Breast epithelium (tissue), 4 donors: ENCODE measurements at places on chromosomes 16 and 17. TPM values are rescaled to one million over a fixed set of nuclear protein-coding genes. Genes with fewer than 3 reads are reported as not detected.

Gene CALB2
- total RNA-seq: 7.5 TPM

Gene CANT1
- 26.1 TPM for total RNA-seq

Gene EMC8
- total RNA-seq: 30.7 TPM

Gene NEUROD2
- total RNA-seq: not detected

Gene KRT20
- total RNA-seq: 6.6 TPM

Gene ZNF469
- 1.5 TPM for total RNA-seq

Gene COX10
- total RNA-seq: 30.6 TPM

Gene IL21R
- 0.16 TPM for total RNA-seq

Gene ITGB3
- 14.6 TPM for total RNA-seq

Gene IL17C
- total RNA-seq: not detected

Gene GP1BA
- not detected for total RNA-seq

Gene SLC12A3
- not detected for total RNA-seq

GRCh38 chr17:49872754-49873377, 25.0 kb upstream of the TAC4 start:
- DNase-seq: no peak

- no peak for DNase-seq
Measured at GRCh38 chr17:31155208-31155810, 60.5 kb downstream of the NF1 start.

DNA sequence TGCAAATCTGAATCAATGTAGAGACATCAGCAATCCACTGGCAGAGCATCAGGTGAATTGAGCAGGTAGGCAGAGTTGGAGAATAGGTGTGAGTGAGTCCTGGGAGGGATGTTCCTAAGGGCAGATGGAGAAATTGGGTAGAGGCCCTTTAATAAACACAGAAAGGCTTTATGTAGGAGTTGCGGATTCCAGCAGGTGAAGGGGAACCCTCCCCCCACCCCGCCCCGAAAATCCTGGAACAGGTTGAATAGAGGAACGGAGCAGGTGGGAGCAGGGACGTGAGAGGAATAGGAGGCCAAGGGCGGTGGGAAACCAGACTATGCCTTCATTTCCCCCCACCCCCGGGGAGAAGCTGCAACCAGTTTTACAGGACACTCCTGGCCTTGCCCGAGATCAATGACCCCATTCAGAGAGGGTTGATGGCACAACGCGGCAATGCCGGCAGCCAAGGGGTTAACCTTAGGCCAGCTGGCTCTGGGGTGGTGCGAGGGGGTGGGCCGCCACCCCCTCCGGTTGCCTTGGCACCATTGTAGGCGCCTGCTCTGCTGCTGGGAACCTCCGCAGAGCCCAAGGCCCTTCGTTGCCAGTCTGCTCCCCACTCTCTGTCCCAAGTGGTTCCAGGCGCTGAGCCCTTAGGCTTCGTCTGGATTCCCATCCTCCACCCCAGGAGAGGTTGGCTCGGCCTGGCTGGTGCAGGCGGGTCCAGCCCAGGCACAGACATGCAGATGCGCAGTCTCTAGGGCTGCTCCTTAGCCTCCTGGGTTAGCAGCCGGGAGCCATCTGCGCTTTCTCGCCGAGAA, 814 bp upstream of the RUNDC3A start:
- DNase-seq: no peak

DNA sequence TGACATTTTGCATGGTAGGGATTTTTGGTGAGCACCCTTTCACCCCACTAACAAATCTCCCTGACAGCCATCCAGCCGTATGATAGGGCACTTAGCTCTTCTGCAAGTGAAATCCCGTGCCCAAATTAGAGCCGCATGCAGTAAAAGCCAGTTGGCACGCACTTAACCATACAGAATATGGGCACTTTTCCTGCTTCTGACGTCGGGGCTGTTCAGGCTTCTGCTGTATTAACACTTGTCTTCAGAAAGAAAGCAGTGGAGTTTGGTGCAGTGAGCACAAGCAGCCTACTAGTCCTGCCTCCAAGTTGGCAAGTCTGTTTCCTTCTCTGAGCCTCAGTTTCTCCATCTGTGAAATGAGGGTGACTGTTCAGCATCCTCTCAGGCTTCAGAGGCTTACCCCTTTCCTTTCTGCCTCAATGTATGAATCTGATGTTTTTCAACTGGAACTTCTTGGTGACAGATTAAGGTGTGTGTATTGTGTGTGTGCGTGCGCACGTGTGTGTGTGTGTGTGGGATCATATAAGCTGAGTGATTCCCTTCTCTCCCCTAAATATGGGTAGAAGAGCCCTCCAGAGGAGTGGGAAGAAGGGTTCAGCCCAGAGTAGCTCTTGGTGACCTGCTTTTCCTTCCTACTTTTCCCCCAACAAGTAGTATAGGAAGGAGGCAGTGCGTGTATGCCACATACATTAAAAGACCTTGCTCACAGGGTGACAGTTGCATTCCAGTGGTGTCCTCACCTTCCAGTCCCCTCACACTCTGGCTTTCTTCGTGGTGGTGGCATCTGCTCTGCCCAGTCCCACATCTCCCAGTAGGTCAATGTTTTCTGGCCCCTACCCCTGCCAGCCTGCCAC, 19.0 kb downstream of the IGF2BP1 start:
- DNase-seq: no peak

GRCh38 chr17:17806035-17806434, 30.8 kb downstream of the SREBF1 start:
- DNase-seq: no peak

- no peak for DNase-seq
Measured at GRCh38 chr17:40791787-40792436, 7.8 kb downstream of the KRT28 start.

- DNase-seq: no peak
Measured at GRCh38 chr16:70483426-70483825, 29.0 kb downstream of the FCSK start.

DNA sequence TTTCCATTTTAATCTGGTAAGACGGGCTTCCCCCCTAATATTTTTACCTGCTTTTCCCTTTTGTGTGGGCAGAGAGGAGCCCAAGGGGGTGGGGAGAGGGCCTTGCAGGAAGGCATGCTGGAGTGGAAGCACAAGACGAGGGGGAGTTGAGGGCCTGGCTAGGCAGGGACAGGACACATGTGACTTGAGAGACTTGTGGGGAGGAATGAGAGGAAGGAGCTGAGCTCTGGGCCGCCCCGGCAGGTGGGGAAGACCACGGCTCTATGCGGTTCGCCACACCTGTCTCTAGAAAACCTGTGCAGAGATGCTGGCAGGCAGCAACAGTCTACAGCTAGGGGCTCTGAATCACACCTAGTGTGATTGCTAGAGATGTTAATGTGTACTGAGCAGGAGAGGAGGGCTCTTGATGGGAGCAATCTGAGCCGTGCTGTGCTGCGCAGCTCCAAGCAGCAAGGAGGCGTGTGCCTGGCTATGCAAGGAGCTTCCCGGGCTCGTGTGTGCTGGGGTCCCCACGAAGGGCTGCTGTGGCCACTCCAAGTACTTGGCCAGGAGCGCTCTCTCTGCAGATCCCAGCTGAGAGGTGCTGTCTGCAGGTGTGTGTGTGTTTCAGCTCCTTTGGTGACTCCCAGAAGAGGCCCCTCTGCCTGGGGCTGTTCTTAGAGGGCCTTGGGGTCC, 50.2 kb downstream of the PDPK1 start:
- DNase-seq: no peak

DNA sequence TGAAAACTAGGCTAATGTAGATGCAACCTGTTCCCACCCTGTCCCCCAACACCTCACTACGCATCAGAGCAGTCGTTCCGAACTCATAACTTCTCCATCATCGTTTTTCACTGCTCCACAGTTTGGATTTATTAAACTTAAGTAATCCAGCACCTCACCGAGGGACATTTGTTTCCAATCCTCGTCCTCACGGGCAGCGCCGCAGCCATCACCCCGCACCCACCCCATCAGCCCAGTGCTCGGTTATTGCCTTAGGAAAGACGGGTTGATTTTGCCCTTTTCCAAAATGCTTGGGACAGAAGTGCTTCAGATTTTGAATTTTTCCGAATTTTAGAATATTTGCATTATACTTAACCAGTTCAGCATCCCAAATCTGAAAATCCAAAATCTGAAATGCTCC, 71.0 kb upstream of the DOC2B start:
- DNase-seq: peak; percentile 10

GRCh38 chr17:44086364-44087311, 16.1 kb downstream of the G6PC3 start:
- no peak for DNase-seq

DNA sequence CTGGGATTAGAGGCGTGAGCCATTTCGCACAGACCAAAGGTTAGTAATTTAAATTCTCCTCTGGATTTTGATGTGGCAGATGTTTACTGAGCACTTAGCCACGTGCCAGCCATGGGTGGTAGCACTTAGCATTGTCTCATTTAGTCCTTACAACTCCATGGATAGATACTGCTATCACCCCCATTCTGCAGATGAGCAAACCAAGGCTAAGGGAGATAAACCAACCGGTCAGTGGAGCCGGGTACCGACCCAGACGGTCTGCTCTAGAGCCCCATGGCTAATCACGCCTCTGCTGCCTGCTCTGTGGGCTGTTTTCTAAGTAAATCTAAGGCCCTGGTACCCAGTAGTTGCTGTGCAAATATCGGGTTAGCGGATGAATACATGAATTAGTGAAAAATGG, 12.6 kb upstream of the ADGRG1 start:
- no peak for DNase-seq

GRCh38 chr16:69182730-69183416, 4.1 kb upstream of the SNTB2 start:
- no peak for DNase-seq

GRCh38 chr17:13541032-13541480, 60.7 kb downstream of the HS3ST3A1 start:
- DNase-seq: no peak

- DNase-seq: peak; percentile 67
Measured at GRCh38 chr17:36533935-36534839, 481 bp downstream of the MYO19 start.

- no peak for DNase-seq
Measured at GRCh38 chr16:47753659-47754058, 292.5 kb downstream of the PHKB start.

- DNase-seq: no peak
Measured at GRCh38 chr17:77528516-77529327, 388.0 kb downstream of the SEC14L1 start.

GRCh38 chr17:50123649-50124349, 6.2 kb downstream of the SAMD14 start:
- no peak for DNase-seq

DNA sequence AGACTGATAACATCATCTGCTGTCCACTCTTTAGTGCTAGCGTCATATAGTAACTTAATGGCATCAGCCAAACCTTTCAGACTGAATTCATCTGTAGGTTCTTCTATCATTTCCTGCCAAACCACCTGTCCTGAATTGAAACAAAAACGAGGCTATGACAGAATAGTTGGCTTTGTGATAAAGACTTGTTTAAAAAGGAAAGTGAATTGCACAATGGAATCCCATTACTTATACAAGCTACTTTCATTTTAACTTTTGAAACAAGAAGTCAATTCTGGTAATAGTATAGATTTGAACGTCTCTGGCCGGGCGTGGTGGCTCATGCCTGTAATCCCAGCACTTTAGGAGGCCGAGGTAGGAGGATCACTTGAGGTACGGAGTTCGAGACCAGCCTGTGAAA, 18.2 kb downstream of the LASP1NB start:
- DNase-seq: no peak

GRCh38 chr17:46885415-46886309, 34.3 kb downstream of the WNT9B start:
- no peak for DNase-seq

GRCh38 chr17:1577583-1578013, 15.0 kb upstream of the PITPNA start:
- no peak for DNase-seq

GRCh38 chr17:6177941-6178694, 107.9 kb downstream of the WSCD1 start:
- DNase-seq: no peak

- no peak for DNase-seq
Measured at GRCh38 chr16:88697831-88698615, 8.2 kb downstream of the RNF166 start.

- peak; percentile 92 for DNase-seq
Measured at GRCh38 chr17:7851438-7852261, 3.2 kb upstream of the TMEM88 start.

DNA sequence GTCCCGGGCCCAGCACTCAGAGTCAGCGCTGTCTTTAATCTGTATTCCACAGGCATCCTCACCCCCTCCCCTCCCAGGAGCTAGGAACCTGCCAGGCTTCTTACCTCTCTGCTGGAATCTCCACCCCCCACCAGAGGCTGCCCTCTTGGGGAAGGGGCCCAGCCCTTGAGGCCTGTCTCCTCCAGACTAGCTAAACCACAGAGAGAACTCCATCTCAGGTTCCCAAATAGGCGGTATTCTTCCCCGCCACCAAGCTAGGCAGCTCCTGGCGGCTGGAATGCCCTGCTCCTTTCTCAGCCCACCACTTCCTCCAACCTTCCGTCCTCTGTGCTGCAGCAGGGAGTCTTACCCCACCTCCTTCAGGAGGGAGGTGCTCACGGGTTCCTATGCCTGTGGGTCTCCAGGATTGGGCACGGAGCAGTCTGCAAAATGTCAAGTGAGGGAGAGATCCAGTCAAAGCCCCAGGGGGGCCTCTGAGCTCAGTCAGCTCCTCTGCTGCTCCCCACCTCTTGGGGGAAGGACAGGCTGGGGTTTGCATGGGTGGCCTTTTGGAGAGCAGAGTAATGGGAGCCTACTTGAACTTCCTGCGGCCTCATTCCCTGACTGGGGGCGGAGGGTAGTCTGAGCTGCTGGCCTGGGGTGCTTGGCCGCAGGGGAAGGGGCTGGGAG, 55.7 kb downstream of the SREBF1 start:
- DNase-seq: no peak

GRCh38 chr16:89785523-89786155, 30.8 kb downstream of the FANCA start:
- no peak for DNase-seq

- no peak for DNase-seq
Measured at GRCh38 chr16:68503334-68503733, 35.8 kb upstream of the ZFP90 start.

DNA sequence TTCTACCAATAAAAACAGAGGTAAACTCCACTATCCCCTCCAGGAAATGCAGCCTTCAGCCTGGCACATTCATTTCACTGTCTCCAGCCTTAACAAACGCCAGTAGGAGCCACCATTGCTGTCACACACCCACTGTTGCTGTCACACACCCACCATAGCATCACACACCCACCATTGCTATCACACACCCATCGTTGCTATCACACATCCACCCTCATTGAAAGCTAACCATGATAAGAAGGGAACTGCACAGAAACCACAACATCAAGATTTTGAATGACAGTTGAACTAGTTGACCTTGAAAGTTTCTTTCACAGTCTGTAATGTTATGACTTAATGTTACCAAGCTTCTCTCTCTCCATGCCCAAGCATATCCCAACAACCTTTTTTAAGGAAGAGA, 38.1 kb downstream of the SHCBP1 start:
- no peak for DNase-seq

DNA sequence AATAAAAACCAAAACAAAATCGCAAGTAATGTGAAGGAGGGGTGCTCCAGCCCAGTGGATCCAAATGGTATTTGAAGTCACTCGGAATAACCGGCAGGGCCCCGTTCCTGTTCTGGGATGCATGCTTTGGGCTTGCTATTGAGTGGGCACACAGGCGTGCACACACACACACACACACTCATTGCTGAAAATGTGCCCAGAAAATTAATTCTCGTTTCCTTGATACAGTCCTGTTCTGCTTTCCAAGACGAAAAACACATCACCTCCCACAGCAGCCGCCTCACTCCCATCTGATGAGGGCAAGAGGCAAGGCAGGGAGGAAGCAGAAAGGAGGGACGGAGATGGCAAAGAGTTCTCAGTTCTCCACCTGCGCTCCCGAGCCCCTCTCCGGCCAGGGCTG, 62.2 kb upstream of the SDK2 start:
- DNase-seq: no peak

GRCh38 chr17:65005858-65006257, 50.7 kb downstream of the GNA13 start:
- DNase-seq: no peak
